ENCODE measurements at places on chromosomes 2 and 18.
A peak's percentile ranks its signal among the peaks of the same experiment; 100 is the strongest.

DNA sequence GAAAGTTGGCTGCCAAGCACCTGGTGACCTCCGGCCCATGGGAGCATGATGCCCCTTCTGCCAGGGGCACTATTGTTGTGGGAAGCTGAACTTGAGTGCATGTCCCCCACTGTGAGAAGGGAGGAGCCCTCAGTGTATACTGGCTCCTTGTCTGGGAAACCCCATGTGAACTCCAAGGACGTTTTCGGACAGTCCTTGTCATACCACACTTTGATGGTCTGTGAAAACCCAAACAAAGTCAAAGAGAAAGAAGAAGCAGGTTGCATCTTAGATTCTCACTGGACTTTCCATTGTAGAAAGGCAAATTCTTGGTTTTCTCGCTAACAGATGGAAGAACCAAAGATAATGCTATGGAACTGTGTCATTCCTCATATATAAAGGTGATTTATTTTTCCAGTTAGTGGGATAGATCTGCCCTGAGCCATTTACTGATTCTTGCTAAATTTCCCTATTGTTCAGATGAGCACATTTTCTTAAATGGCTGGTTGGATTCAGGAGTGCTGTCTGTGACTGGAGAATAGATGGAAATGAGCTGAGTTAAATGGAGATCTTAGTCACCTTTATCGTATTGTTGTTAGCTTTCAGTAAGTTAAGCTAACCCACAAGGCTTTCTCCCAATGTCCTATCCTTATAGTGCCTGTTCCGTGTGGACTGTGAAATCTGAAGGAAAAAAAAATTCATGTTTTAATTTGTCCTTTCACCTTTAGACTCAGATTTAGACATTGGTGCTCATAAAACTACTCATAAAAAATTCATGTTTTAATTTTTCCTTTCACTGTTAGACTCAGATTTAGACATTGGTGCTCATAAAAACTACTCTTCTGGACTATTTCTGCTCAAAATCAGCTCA lies 166.6 kb downstream of the ACTR3 start:
- DNase-seq: no peak

GRCh38 chr2:224085811-224086210 lies 46.7 kb upstream of the SERPINE2 start:
- no peak for DNase-seq

- peak; percentile 90 for DNase-seq
Measured at GRCh38 chr2:16142383-16143361, 202.3 kb downstream of the MYCN start.

- DNase-seq: no peak
Measured at GRCh38 chr2:9179572-9180201, 26.9 kb upstream of the ASAP2 start.

DNA sequence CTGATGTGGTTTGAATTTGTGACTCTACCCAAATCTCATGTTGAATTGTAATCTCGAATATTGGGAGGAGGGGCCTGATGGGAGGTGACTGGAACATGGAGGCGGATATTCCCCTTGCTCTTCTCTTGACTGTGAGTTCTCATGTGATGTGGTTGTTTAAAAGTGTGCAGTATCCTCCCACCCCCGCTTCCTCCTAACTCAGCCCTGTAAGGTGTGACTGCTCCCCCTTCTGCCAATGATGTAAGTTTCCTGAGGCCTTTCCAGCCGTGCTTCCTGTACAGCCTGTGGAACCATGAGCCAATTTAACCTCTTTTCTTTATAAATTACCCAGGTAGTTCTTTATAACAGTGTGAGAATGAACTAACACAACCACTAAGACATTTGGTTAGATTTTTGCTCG lies 458.4 kb downstream of the THSD7B start:
- DNase-seq: no peak

DNA sequence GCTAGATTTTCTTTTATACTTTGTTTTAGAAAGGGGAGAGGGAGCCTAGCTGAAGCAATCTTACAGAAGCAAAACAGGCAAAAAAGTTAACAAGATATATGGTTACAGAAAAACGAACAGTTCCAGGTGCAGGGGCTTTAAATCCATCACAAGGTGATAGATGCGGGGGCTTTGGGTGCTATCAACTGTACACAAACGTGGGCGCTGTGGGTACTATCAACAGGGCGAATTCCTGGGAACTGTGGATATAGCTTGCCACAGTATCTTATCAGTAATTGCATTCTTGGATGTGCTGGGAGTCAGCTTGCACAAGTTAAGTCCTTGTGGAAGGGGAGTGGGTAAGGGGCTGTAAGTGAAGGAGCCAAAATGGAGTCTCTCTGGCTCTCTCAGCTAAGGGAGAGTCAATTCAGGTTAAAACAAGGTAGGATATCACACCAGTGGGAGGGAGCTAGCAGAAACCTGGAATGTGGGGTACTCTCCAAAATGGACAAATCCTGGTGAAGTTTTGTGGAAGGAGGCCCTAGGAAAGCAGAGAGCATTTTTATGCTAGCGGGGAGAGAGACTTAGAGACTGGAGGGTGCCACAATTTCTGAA lies 325.8 kb upstream of the SPHKAP start:
- DNase-seq: no peak

- no peak for DNase-seq
Measured at GRCh38 chr2:102672107-102672776, 52.9 kb downstream of the SLC9A2 start.

DNA sequence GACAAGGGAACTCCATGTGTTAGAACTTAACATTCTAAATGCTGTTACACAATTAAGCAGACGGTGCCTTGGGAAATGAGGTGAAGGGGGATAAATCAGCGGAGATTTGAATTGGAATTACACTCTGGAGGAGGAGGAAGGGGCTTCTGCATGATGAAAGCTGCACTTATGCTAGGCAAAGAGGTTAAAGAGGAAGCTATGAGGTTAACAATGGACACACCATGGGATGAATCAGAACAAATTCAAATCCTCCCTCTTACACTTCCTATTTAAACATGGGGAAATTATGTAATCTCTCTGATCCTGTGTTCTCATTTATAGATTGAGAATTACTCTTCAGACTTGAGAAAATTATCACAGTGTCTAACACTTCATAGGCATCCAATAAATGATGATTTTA lies 121.5 kb upstream of the SIX2 start:
- no peak for DNase-seq

- no peak for DNase-seq
Measured at GRCh38 chr2:233839447-233839820, 14.9 kb downstream of the HJURP start.

GRCh38 chr2:105629634-105630033 lies 115.1 kb upstream of the NCK2 start:
- no peak for DNase-seq

GRCh38 chr2:140892911-140893637 lies 1237.7 kb downstream of the LRP1B start:
- DNase-seq: no peak
